Cerebellum (tissue), 4 donors: ENCODE measurements at places on chromosomes 2 and 18. TPM values are rescaled to one million over a fixed set of nuclear protein-coding genes. Genes with fewer than 3 reads are reported as not detected.

- no peak for DNase-seq
Observed at GRCh38 chr2:176525086-176525485, 255.8 kb downstream of the MTX2 start.

GRCh38 chr2:53510401-53510800 is 257.2 kb upstream of the CHAC2 start:
- DNase-seq, result no peak

GRCh38 chr2:39379643-39380524 is 57.2 kb downstream of the MAP4K3 start:
- peak; percentile 63 for DNase-seq

DNA sequence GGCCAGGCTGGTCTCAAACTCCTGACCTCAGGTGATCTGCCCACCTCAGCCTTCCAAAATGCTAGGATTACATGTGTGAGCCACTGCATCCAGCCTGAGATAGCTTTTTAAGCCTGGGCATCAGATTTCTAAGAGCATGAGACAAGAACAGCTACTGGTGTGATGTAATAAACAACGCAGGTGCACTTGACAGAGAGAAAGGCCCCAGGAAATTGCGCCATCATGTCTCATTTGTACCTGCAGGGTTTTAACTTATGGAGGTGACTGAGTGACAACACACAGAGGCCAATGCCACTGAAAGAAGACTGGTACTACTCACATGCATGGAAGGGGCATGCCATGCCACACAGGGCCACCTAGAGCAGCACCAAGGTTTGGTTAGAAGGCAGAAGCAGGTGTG is 209.4 kb downstream of the SP3 start:
- no peak for DNase-seq

- DNase-seq, result no peak
Observed at GRCh38 chr2:24675338-24675737, 117.9 kb downstream of the PTRHD1 start.

DNA sequence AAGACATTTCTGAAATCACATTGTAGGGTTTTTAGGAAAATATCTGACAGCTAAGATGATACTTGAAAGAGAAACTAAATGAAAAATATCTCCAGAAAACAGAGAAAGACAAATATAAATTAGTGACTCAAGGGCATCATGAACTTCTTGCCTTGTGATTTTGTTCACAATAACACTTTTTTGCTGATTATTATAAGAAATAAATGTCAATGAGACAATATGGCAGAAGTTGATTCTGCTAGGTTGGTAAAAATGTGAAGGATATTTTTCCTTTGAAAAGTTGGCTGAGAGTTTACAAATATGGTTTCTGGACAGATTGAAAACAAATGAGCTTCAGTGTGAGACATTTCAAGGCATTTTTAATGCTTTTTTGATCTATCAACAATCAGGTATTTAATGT is 1631.2 kb upstream of the ACVR2A start:
- DNase-seq, result no peak

GRCh38 chr2:239137165-239137897 is 263.5 kb downstream of the HDAC4 start:
- DNase-seq, result no peak

DNA sequence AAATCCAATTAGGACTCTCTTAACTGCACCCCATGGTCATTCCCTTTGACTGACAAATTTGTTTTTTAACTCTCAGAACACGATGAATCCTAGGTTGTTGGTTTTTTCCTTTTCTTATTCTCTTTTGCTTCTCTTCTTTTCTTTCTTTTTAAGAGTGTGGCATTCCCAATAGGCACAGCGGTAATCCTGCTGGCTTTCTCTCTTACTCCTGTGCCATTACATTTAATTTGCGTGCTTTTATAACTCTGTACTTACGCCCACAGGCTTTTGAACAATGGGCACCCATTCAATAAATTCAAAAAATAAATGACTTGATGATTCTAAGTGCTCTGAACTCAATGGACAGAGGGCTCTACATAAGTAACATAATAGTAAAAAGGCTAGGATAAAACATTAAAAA is 189.0 kb upstream of the SMAD7 start:
- DNase-seq, result no peak

GRCh38 chr2:168156661-168157060 is 90.7 kb downstream of the STK39 start:
- no peak for DNase-seq

GRCh38 chr2:206979365-206979764 is 40.0 kb downstream of the CPO start:
- no peak for DNase-seq

Gene ALK
- 6.4 TPM for total RNA-seq

Gene COPS8
- total RNA-seq, result 108 TPM

DNA sequence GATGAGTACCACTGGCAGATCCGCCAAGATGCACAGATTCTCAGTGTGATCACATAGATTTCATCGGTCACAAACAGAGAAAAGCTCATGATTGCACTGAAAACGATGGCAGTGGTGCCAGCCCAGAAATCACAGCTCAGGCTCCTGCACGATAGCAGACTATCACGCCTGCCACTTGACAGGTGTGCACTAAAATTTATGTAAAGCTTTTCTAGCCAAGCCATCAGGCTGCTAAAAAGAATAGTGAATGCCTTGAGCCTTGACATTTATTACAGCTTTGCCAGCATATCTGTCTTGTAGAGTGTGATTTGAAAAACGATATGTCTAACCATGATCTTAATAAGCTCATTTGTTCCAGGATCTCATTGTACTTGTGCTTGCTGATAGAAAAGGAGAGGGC is 409.5 kb upstream of the CWC22 start:
- peak; percentile 46 for DNase-seq

DNA sequence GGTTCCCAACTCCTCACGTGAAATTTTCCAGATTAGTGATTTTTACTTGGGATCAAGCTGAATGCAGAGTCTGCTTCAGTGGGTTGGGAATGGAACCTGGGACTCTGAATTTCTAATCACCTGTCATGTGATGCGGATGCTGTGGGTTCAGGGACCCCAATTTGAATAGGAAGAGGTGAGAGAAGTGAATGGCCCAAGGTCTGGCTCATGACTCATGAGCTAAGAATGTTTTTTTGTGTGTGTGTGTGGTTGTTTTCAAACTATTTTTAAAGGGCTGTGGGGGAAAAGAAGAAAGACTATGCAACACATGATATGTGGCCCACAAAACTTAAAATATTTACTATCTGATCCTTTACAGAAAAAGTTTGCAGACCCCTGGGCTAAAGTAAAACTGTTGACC is 108.5 kb upstream of the CYRIA start:
- DNase-seq, result no peak

DNA sequence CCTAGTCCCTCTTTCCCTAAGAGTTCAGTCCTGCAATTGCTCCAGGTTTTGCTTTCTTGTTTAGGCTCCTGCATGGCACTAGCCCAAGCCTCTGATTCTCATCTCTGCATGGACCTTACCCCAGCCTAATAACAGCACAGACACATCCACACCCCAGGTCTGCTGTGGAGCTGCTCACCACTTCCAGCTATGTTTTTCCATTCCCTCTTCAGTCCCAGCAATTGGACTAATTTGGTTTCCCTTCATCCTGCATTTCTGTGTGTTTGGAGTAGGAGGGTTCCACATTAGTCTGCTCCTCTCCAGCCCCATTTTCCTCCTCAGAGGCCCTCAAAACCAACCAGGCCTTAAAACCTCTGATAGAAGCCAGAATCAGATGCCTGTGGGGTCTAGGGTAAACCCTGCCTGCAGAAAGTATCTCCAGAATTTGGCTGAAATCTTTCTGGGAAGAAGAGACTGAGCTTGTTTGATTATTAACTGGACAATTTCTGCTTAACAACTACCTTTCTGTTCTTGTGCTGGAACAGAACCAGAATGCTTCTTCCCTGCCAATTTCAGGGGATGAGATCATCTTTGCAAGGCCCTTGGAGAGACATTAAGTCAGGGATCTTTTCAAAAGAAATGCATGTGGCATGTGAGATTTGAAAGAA is 95.9 kb downstream of the GFPT1 start:
- DNase-seq, result no peak

Gene SPATA3
- total RNA-seq, result not detected

DNA sequence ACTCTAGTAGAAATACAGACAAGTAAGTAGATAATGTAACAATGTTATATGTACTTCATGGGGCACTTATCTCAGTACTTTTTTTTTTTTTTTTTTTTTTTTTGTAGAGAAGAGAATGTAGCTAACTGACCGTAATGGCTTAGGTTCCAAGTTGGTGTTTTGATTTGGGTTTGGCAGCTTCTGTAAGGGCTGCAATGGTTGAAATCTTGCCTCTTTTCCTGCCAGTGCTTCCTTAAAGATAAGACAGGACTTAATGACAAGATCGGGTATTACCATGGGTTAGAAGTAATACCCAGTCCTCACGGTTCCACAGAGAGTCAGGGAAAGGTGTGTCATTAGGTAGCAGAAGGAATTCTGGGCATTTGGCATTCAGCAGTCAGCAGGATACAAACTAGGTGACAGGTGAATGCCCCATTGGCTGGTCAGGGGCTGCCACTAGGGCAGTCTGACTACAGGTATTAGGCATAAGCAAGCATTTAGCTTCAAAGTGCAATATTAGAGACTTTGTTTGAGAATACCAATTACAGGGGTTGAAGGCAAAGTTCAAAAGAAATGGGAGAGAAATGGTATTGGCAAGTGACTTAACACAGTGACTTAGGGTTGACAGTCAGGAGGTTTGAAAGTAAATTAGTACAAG is 189.4 kb upstream of the RND3 start:
- no peak for DNase-seq

DNA sequence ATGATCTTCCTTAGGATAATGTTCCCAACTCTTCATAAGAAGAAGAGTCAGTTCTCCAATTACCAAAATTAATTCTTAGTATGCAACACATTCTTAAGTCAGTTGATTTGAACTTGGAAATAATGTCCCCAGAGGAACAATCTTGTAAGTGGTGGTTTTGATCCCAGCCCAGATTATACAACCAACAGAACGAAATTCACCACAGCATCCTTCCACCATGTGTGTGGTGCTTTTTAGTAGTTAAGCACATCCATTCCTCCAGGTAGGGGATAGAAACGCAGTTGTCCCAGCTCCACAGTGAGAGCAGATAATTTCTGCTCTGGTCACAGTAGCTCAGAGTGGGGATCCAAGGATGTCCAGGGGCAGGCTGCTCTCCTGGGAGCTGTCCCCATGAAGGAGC is 161.7 kb upstream of the SLC39A10 start:
- no peak for DNase-seq

Gene TMEM247
- not detected for total RNA-seq

Gene SERPINB11
- not detected for total RNA-seq

DNA sequence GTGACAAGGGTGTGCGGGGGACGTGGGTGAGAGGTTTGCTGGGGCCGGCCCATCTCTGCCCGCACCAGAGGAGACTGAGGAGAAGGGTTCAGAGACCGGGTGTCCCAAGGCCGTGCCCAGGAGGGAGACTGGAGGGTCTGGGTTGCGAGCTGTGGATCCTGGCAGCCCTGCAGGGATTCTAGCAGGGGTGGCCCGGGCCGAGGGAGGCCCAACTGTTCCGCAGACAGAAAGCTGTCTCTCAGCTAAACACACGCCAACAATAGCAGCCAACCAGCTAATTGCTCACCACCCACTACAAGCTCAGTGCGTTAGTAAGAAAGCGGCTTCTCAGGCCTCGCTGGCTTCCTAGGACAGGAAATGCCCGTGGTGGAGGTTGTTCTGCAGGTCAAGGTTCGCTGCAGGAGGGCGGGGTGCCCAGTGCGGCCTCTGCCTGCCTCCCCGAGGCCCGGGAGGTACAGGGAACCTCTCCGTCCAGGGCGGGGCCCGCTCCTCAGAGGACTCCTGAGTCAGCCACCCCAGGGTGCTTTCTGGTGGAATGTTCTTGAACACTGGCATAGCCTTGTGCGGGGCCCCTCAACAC is 282.0 kb upstream of the PXDN start:
- peak; percentile 40 for DNase-seq

GRCh38 chr2:130921164-130921476 is 84.4 kb downstream of the ARHGEF4 start:
- DNase-seq, result no peak

Gene RGPD6
- 89.6 TPM for total RNA-seq

- DNase-seq, result no peak
Observed at GRCh38 chr18:76167410-76167809, 327.6 kb downstream of the ZNF516 start.

- DNase-seq, result no peak
Observed at GRCh38 chr2:206958261-206958660, 18.9 kb downstream of the CPO start.

DNA sequence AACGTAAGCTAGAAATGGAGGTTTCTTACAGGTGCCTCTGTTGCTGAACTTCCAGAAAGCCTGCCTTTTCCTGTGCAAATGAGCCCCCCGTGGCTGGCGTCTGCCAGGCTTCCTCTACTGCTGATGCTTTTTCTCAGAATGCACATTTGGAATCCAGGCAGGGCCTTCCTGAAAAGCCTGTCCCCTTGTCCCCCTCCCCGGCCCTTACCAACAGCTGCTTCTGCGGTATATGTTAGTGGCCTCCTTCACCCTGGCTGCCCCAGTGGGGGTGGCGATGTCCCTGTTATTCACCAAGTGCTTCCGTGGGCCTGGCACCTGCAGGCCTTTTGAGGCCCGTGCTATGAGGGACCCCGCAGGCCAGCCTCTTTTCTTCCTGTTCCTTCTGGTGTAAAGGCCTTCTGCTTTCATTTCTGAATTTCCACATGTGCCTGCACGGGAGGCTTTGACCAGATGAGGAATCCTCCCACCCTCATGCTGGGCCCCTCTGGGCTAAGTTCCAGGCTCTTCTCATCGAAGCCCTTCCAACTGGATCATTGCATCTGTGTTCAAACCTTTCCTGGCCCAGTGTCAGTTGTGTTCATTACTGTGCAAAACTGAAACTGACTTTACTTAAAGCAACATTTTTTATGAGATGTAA is 10.4 kb downstream of the CNDP2 start:
- no peak for DNase-seq

DNA sequence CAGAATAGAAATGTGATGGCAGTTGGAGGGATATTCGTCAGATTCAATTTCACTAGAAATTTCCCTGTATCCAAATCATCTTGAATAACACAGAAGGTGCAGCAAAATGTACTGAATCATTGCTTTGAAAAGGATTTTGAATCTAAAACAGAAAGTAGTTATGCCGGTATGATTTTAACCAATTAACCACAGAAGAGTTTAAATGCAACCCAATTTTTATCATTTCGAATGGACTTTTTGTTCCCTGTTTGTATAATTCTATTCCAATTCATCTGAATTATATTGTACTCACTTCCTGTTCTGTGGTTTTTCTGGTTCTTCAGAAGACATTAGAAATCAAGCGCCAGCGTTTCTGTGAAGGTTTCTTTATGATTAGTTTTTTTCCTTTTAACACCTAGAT is 190.4 kb downstream of the MYO3B start:
- no peak for DNase-seq

Gene ANKRD23
- total RNA-seq, result 8.0 TPM

- no peak for DNase-seq
Observed at GRCh38 chr2:230494980-230495379, 79.0 kb downstream of the SP100 start.

- DNase-seq, result no peak
Observed at GRCh38 chr2:75476761-75477160, 84.0 kb downstream of the EVA1A start.

Gene OR6B2
- not detected for total RNA-seq

GRCh38 chr2:239386872-239387445 is 13.9 kb downstream of the HDAC4 start:
- no peak for DNase-seq

- no peak for DNase-seq
Observed at GRCh38 chr2:158578703-158579330, 122.1 kb downstream of the PKP4 start.

- DNase-seq, result no peak
Observed at GRCh38 chr2:187504312-187504921, 49.8 kb downstream of the TFPI start.
